ENCODE measurements at places on chromosomes 4 and X. TPM values are rescaled to one million over a fixed set of nuclear protein-coding genes. Genes with fewer than 3 reads are reported as not detected.

PF4V1 gene
- polyA plus RNA-seq = 0.38 TPM

SGMS2 gene
- 32.2 TPM for polyA plus RNA-seq

TECRL gene
- polyA plus RNA-seq = 0.02 TPM

PDK3 gene
- 4.6 TPM for polyA plus RNA-seq

NELFA gene
- polyA plus RNA-seq = 17.8 TPM

ADAM29 gene
- not detected for polyA plus RNA-seq

SMR3B gene
- polyA plus RNA-seq = not detected

UCP1 gene
- polyA plus RNA-seq = not detected

CTPS2 gene
- polyA plus RNA-seq = 10.5 TPM

All from lung (tissue), 17 donors.